ENCODE measurements at places on chromosomes 1 and 21.

DNA sequence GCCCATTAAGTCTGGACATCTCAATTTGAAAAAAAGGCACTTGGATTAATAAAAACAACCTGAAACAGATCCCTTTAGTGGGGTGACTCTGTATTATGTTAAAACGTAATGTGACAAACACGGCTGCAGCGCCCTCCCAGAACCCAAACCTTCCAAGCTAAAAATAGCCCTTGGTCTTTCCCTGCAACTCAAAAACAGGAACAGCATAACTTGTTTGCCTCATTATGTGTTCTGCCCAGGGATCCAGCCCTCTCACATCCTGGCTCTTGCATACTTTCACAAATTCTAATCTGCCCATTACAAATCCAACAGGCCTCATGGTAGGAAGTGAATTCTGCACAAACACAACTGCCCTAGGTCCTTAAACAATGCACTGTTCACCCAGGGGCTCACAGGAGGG is 94.7 kb upstream of the GADD45A start:
- no peak for DNase-seq

- DNase-seq: no peak
Measured at GRCh38 chr1:33185541-33185940, 3.7 kb upstream of the TRIM62 start.

GRCh38 chr1:82162486-82163420 is 362.0 kb downstream of the ADGRL2 start:
- no peak for DNase-seq

DNA sequence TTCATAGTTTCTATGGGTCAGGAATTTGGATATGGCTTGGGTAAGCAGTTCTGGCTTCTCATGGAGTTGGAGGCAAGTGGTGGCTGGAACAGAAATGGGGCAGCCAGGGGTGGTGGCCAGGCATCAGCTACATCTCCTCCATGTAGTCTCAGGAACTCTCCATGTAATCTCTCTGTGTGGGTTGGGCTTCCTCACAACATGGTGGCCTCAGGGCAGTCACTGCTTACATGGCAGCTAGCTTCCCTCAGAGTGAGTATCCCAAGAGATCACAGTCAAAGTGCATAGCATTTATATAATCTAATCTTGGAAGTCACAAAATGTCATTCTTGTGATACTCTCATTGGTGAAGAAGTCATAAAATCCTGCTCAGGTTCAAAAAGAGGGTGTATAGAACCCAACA is 25.7 kb downstream of the MR1 start:
- DNase-seq: no peak

DNA sequence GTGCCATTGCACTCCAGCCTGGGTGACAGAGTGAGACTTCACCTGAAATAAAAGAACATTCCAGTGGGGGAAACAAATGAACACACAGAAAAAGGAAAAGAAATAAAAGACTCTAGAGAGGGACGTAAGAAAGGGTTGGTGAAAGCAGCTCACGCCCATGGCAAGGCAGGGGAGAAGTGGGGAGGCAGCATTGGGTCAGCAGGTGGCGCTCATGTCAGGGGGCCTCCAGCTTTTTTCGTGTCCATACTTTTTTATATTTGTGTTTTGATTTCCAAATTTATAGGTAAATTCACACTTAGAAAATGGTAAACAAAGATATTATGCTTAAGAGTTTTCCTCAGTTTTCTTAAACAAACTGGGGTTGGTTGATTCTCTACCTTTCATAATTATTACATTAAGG is 45.5 kb downstream of the VPS13D start:
- DNase-seq: no peak

DNA sequence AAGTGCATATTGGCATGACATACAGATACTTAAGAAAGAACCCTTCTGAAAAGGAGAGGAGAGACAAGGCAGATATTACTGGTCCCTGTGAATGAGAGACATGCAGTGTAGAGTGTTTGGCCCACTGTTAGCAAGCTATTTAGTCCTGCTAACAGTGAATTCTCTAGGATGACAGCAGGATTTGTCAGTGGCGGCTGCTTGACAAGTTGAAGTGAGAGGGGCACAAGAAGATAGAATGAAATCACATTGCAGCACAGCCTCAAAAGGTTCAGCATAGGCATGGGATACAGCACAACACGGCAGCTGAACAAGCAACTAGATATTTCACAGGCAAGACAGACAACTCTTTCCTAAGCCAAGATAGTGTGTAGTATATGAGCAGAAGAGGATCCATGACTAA is 407.9 kb downstream of the PLA2G4A start:
- DNase-seq: no peak

GRCh38 chr1:31373056-31373896 is at the start of gene FABP3:
FABP3 (minus strand) TSS chr1:31373076; CDS start chr1:31373014, 62 bp downstream.
- no peak for DNase-seq

DNA sequence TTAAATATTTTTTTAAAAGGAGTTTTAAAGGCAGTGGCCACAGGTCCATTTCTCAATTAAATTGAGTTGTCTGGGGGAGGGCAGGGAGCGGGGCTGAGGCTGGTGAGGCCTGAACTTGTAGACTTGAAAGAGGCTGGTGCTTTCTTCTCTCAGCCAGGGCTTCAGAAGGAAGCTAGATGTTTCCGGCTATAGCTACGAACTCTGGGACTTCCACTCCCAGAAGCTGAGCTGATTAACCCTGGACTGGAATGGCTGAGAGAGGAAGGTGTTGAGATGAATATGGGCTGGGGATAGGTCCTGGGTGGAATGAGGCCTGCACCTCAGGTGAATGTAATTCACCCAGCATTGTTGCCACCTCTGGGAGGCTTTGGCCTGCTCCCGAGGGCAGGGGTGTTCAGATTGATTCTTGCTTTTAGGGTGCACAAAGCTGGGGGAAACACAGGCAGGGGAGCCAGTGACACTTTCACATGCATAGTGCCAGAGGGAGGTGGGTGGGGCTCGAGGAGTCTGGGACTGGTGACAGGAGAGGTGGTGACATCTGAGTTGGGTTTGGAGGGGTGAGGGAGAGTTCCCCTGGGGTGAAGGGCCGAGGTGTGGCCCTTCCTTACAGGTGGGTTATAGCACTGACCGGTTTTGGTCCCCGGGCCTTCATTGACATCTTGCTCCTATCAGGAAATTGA is 18.2 kb downstream of the LDLRAP1 start:
- no peak for DNase-seq

DNA sequence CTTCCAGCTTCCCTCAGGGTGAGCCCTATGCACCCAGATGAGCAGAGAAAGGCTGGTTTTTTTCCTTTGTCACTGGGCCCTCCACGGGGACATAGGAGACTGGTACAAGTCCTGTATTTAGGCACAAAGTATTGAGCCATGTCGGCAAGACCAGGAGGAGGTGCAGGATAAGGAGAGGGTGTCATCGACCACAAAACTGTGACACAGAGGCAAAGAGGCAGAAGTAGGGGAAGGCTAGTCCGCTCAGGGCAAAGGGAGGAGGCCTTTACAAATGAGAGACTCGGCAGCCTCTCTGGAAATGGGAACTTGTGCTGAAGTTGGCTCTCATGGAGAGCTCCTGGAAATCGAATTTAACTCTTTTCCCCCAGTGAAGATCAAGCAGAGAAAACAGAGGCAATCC is 70.7 kb upstream of the CAMK1G start:
- no peak for DNase-seq

GRCh38 chr1:108000620-108001111 is 35.7 kb upstream of the VAV3 start:
- DNase-seq: no peak

Measured in activated CD8-positive, alpha-beta memory T cell treated with anti-CD3 and anti-CD28 coated beads for 1 hour (primary cell).